ENCODE measurements at places on chromosomes 5 and 9.
A peak's percentile ranks its signal among the peaks of the same experiment; 100 is the strongest.

- DNase-seq: peak; percentile 65
Observed at GRCh38 chr5:74082512-74083055, 456.6 kb downstream of the ARHGEF28 start.

- DNase-seq: no peak
Observed at GRCh38 chr5:157370967-157371366, 89.0 kb upstream of the NIPAL4 start.

DNA sequence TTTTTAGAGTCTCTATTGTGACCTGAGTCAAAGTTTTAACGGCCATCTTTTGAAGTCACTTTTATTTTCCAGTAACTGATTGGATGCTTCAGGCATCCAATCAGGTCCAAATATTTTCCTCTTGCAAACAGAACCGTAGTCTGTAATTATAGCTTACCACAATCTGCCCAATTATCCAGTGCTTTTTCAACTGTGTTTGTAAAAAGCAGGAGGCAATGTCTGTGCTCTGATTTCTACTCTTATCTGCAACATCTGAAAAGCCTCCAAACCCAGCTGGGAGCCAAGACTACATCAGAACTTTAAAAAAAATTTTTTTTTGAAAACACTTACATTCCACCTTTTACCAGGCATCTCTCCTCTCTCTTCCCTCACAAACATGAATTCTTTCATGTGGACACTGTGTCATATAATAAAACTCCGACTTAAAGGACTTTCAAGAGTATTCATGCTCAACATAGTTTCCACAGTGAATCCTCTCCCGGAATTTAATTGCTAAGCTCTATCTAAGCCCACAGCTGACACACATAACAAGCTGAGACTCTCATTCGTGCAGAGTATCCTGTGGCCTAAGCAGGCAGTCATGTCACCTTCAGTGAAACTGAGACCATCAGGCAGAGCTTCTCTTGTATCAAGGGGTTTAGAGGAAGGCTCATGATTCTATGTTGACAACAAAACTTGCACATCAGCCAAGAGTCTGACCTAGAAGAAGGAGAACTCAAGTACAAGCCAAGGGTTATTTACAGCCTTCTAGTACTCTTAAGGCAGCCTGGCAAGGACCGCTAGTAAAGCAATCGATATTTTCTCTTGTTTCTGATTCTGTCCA lies 272.7 kb downstream of the TLE1 start:
- DNase-seq: peak; percentile 14

DNA sequence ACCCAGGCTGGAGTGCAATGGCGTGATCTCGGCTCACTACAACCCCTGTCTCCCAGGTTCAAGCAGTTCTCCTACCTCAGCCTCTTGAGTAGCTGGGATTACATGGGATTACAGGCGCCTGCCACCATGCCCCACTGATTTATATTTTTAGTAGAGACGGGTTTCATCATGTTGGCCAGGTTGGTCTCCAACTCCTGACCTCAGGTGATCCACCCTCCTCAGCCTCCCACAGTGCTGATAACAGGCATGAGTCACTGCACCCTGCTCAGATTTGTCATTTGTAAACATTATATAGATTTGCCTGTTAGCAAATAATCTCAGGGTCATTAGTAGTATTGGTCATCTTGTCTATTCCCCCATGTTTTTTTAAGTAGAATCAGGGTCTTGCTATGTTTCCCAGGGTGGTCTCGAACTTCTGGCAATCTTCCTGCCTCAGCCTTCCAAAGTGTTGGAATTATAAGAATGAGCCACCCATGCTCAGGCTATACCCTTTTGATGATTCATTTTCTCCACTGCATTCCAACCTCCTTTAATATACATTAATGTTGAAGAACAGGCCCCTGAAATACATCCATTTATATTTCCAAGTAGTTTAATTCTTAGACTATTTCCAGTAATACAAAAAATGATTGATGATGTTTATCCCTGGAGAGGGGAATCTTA lies 17.3 kb downstream of the CENPH start:
- peak; percentile 4 for DNase-seq

DNA sequence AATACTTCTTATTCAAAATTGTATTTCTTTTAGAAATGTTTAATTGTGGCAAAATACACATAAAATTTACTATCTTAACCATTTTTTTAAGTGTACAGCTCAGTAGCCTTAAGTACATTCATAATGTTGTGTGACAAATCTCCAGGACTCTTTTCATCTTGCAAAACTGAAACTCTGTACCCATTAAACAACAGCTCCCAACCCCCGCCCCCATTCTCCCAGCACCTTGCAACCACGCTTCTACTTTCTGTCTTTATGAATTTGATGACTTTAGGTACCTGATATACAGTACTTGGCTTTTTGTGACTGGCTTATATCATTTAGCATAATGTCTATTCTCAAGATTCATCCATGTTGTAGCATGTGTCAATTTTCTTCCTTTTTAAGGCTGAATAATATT lies 2.8 kb upstream of the IL5 start:
- DNase-seq: no peak

GRCh38 chr9:81595887-81596543 lies 93.3 kb downstream of the TLE1 start:
- DNase-seq: no peak

DNA sequence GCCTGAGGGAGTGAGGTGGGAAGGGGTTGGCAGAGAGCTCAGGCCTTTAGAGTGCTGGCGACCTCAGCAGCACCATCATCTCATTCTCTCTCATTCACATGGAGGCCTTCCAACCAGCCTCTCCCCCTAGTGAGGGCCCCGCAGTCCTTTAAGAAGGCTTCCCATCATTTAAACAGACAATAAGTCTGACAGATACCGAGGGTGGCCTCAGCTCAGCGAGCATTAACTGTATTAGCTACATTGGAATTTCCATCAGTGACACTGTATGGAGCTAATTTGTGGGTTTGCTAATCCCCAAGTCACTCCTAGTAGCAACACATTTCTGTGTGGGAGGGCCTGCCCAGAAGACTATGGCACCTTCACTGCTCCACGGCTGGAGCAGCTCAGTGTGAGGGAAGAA lies 75.8 kb downstream of the INSYN2B start:
- DNase-seq: no peak

GRCh38 chr5:56409331-56410190 lies 176.4 kb upstream of the ANKRD55 start:
- DNase-seq: no peak

DNA sequence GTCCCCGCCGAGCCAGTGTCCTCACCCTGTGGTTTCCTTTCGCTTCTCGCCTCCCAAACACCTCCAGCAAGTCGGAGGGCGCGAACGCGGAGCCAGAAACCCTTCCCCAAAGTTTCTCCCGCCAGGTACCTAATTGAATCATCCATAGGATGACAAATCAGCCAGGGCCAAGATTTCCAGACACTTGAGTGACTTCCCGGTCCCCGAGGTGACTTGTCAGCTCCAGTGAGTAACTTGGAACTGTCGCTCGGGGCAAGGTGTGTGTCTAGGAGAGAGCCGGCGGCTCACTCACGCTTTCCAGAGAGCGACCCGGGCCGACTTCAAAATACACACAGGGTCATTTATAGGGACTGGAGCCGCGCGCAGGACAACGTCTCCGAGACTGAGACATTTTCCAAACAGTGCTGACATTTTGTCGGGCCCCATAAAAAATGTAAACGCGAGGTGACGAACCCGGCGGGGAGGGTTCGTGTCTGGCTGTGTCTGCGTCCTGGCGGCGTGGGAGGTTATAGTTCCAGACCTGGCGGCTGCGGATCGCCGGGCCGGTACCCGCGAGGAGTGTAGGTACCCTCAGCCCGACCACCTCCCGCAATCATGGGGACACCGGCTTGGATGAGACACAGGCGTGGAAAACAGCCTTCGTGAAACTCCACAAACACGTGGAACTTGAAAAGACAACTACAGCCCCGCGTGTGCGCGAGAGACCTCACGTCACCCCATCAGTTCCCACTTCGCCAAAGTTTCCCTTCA lies 1.4 kb downstream of the GLIS3 start:
- peak; percentile 57 for DNase-seq

- no peak for DNase-seq
Observed at GRCh38 chr5:6551287-6551954, 81.4 kb downstream of the NSUN2 start.

DNA sequence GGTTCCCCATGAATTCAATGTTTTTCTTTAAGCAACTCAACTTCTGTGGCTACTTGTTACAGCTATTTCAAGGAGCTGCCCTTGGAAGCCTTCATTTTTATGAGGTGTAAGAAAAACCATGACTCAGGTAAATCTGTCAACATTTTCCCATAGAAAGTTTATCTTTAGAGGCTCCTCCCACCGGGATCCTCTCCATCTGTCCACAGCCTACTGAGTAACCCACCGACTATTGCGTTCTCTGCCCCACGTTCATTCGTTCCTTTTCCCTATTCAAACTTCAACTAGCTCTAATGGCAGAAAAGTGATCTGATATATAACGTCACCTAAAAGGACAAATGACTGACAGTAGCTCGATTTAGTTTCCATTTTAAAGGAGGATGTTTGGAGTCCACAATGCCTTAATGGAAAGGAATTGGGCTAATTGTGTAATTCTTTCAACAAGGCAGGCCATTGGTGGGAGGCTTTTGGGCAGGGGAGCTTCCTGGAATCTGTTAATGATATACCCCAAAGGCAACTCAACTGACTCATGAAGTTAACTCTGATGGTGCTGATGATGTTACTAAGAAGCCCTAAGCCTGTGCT lies 29.3 kb upstream of the NR3C1 start:
- DNase-seq: no peak

DNA sequence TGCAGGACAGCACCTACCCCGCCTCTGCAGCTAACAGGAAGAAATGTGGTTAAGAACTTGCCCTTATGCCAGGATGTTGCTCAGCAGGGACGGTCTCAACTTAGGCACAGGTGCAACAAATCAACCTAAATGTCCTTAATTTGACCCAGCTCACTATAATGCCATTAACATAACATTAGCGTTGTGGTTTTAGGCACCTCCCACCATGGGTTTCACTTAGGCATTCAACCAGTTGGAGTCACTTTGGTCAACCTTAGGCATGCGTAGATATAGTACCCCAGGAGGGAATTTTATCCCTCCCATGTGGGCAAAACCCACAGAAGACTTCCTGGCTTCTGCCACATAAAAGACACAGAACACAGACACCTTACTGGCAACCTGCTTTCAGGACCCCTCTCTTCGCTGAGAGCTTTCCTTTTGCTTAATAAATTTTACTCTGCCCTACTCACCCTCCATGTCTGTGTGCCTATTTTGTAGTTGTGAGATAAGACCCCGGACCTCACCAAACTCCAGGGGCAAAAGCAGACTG lies 8.7 kb upstream of the ERAP1 start:
- DNase-seq: no peak

DNA sequence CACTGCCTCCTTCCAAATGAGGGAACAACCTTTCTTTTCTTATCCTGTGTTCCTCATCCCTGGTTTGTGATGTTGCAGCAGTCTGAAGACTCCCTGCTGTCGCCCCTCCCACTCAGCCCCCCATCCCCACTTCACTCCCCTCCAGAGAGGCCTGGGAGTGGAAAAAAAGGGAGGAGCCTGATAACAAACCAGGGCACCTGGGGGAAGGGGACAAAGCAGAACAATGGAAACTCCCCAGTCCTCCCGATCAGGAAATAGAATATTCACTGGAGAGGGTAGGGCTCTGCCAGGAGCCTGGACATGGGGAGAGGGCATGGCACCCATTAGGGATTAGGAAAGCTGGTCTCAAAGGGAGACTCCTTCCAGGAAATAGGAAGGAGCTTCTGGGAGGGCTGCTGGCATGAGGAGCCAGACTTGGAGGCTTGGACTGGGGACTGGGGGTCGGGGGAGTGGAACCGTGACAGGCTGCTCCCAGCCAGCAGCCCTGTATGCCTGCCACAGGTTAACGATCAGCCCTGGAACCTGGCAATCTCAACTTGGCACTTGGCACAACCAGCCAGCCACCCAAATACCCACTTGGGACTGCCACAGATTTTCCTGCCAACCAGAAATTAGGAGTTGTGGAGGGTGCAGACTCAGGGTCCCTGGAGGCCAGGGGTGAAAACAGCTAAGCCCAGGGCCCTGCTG lies 20.0 kb downstream of the PCDH1 start:
- peak; percentile 25 for DNase-seq

DNA sequence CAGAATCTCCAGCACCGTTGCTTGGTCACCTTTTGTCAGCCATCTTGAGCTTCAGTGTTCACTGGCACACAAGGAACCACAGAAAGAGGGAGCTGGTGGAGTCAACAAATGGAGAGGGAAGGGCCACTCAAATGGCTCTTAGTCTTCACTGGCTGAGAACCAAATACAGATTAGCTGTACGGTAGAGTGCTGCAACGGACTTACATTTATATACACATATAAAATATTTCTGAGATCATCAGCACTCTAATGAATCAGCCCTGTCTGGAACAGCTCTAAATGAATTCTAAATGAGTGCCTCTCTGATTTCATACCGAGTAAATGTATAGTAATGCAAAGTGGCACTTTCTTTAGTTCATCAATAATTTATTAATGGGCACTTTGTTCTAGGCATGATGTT lies 24.8 kb downstream of the KCTD16 start:
- DNase-seq: no peak

DNA sequence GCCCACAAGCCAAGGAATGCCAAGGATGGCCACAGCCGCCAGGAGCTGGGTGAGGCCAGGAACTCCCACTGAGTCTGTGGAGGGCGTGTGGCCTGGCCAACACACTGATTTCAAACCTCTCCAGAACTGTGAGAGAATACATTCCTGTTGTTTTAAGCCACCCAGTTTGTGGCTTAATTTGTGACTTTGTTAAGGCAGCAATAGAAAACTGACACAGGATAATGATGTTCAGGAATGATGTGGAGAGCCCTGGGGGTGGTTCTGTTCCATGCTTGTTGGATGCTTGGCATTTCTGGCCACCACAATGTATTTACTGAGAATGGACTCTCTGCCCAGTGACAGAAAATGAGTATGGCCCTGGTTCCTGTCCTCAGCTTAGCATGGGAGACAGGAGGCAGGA lies 82.8 kb downstream of the DAP start:
- no peak for DNase-seq

DNA sequence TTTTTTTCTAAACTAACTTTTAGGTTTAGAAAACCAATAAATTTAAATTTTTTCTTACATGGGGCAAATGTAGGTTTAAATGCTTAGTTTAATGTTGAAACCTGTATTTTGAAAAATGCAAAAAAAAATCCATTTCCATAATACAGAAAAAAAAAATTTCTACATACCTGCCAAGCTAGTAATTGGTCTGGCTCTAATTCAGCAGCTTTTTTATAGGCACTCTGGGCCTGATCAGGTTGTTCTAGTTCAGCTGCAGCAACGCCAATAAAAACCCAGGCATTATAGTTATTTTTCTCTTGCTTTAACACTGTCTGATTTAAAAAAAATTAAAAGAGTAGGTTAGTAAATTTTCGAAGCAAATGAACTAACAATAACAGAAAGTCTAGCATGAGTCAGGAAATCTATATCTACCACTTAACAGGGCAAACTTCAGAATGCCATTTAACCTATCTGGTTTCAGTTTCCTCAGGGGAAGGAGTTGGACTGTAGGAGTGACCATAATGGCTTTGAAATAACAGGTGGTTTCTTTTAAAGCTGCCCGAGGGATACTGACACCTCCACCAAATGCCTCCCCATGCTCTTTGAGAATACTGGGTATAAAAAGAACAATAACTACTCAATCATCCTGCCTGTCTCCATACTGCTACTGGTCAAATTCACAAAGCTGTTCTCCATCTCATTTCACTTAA lies 11.6 kb downstream of the SKIC3 start:
- no peak for DNase-seq
